ENCODE measurements at places on chromosomes 12 and 14. TPM values are rescaled to one million over a fixed set of nuclear protein-coding genes. Genes with fewer than 3 reads are reported as not detected.

DNA sequence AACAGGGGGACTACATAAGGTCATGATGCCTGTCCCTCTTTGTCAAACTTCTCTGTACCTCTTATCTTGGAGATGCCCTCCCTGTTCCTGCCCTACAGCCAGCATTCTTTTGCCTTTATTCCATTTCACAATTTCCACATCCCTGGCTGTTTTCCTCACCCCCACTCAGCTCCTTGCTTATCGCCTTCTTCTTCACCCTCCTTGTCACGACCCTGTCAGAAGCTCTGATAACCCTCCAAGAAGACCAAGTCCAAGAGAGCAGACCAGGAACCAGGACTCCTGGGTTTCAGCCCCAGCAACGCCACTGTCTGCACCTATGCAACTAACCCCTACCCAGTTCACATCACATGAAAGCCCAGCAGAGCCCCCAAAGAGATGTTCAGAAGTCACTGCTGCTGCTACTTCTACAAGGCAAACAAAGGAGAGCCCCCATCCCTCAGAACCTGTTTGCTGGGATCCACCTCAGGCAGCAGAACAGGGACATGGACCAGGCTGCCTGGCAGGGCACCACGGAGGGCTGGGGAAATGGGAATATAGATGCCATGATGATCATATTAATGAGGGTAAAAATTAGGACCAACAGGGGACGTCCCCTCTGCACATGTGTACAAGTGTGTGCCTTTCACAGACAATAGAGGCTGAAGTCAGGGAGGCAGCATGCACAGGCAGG lies 92.8 kb downstream of the SINHCAF start:
- no peaks in the 10 kb centered on the region for H3K4me1 ChIP-seq
- DNase-seq: no peak
- H3K27ac ChIP-seq: no peak overlapping the region

- DNase-seq: no peak
- no peaks in the 10 kb centered on the region for H3K36me3 ChIP-seq
- no peak overlapping the region for H3K4me3 ChIP-seq
- H3K27me3 ChIP-seq: no peaks in the 10 kb centered on the region
These were observed 111.9 kb downstream of the LGR5 start for GRCh38 chr12:71551529-71551928.

DNA sequence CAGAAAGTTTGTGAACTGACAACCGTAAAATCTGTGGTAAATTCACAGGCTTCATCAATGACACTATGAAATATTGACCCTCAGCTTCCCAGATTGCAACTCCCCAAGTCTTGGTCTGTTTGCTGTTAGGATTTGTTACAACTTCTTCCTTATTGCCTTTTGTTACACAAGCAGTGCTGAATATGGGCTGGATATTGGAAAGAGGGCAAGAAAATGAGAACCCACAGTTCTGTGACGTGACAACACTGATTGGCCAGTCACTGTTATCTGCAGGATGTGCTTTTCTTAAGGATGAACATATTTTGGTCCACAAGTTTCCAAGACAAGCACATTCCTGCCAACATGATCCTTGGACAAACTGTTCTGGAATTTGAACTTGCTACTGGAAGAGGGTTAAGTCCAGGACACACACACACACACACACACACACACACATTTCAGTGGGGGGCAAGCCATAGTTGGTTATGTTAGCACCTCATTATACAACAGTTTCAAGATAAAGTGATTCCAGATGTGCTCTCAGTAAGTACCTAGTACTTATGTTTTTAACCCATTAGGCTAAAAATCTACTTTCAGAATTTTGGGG lies 16.6 kb upstream of the SLC38A2 start:
- no peak for DNase-seq
- peaks cover 13% of the 10 kb centered on the region for H3K4me1 ChIP-seq
- H3K27ac ChIP-seq: peak overlapping the region; percentile 22
- H3K36me3 ChIP-seq: no peaks in the 10 kb centered on the region
- no peaks in the 10 kb centered on the region for H3K27me3 ChIP-seq

DNA sequence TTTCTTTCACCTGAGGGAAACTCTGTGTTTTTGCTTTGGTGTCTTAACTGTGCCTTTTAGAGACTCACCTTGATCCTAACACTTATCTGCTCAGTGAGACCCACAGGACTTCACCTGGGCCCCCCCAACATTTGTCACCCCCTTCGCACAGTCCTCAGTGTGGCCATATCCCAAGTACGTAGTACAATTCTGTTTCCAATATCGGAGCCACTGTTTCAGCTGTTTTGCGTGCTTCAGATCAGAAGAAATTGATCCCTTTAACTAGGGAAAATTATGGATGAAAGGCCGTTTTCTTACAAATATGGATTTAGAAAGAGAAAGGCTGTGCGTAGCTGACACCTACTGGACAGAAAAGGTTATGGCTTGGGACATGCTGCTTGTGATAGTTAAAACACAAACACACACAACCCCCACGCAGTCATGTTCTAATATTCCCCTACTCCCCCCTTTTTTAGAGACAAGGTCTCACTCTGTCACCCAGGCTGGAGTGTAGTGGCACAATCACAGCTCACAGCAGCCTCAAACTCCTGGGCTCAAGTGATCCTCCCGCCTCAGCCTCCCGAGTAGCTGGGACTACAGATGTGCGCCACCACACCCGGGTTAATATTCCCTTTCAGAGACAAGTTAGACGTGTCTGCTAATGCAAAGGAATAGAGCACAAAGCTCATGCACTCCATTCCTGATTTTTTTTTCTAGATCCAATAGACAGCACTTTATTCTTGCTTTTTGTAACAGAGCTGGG lies 3.6 kb upstream of the SLC7A8 start:
- no peak overlapping the region for H3K4me3 ChIP-seq
- peak; percentile 69 for DNase-seq
- no peaks in the 10 kb centered on the region for H3K4me1 ChIP-seq
- no peaks in the 10 kb centered on the region for H3K36me3 ChIP-seq
- H3K27ac ChIP-seq: no peak overlapping the region
- H3K27me3 ChIP-seq: no peaks in the 10 kb centered on the region

- no peaks in the 10 kb centered on the region for H3K27me3 ChIP-seq
- H3K27ac ChIP-seq: no peak overlapping the region
- H3K36me3 ChIP-seq: no peaks in the 10 kb centered on the region
- no peaks in the 10 kb centered on the region for H3K4me1 ChIP-seq
- no peak overlapping the region for H3K4me3 ChIP-seq
These were observed 13.3 kb upstream of the LRRC10 start for GRCh38 chr12:69623970-69624369.

The ADAM21 gene
- total RNA-seq: not detected

DNA sequence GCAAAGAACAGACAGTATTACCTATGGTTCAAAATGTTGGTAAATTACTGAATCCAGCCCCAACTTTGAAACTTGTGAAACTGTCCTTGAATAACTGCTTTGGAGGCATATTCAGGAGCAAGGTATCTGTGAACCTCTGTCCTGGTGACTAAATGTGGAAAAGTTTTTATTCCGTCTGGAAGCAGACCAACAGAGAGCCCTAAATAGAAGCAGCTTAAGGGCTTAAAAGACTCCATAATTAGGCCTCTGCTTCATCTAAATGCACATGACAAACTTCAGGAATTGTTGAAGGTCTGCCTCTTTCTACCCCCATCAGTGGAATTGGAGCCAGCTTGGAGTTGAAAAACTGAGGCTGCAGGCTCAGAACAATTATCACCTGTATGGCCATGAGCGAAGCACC lies 276.5 kb downstream of the KCNH5 start:
- no peaks in the 10 kb centered on the region for H3K4me1 ChIP-seq
- no peak overlapping the region for H3K4me3 ChIP-seq
- no peaks in the 10 kb centered on the region for H3K27me3 ChIP-seq
- H3K36me3 ChIP-seq: no peaks in the 10 kb centered on the region
- no peak overlapping the region for H3K27ac ChIP-seq

DNA sequence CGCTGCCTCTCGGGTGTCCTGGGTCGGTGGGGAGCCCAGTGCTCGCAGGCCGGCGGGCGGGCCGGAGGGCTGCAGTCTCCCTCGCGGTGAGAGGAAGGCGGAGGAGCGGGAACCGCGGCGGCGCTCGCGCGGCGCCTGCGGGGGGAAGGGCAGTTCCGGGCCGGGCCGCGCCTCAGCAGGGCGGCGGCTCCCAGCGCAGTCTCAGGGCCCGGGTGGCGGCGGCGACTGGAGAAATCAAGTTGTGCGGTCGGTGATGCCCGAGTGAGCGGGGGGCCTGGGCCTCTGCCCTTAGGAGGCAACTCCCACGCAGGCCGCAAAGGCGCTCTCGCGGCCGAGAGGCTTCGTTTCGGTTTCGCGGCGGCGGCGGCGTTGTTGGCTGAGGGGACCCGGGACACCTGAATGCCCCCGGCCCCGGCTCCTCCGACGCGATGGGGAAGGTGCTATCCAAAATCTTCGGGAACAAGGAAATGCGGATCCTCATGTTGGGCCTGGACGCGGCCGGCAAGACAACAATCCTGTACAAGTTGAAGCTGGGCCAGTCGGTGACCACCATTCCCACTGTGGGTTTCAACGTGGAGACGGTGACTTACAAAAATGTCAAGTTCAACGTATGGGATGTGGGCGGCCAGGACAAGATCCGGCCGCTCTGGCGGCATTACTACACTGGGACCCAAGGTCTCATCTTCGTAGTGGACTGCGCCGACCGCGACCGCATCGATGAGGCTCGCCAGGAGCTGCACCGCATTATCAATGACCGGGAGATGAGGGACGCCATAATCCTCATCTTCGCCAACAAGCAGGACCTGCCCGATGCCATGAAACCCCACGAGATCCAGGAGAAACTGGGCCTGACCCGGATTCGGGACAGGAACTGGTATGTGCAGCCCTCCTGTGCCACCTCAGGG lies 679 bp downstream of the ARF6 start:
- H3K4me3 ChIP-seq: peak overlapping the region; percentile 98
- DNase-seq: peak; percentile 85
- H3K27ac ChIP-seq: peak overlapping the region; percentile 100

GRCh38 chr12:87931812-87932211 lies 97.4 kb downstream of the C12orf50 start:
- DNase-seq: no peak
- H3K27ac ChIP-seq: no peak overlapping the region
- H3K4me1 ChIP-seq: no peaks in the 10 kb centered on the region
- no peaks in the 10 kb centered on the region for H3K27me3 ChIP-seq
- no peaks in the 10 kb centered on the region for H3K36me3 ChIP-seq
- H3K4me3 ChIP-seq: no peak overlapping the region

The M6PR gene
- 52.0 TPM for total RNA-seq

DNA sequence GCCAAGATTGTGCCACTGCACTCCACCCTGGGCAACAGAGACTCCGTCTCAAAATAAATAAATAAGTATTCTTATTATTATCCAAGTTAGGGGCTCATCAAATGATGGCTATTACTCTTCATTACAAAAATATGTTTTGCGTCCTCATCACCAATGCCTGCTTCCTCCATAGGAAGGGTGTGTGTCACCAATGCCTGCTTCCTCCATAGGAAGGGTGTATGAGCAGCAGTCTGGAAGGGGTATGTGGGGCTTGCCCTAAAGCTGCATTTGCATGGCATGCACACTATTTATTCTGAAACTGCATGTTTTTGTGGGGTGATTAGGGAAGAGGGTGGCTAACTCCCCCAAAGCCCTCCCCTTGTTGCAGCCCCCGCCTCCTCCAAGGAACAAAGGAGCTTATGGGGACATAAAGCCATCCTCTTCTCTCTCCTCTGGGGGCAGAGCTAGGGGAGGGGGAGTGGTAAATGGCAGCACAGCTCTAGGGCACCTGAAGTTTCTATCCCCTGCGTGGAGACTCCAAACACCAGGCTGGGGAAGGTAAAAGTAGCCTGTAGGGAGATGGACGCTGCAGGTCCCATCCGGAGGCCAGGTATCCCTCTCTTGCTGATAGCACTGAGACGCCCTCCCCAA lies 1.3 kb downstream of the CAMKK2 start:
- DNase-seq: no peak
- H3K36me3 ChIP-seq: peaks cover 16% of the 10 kb centered on the region
- no peaks in the 10 kb centered on the region for H3K27me3 ChIP-seq
- peak overlapping the region; percentile 98 for H3K27ac ChIP-seq
- peak overlapping the region; percentile 98 for H3K4me3 ChIP-seq

DNA sequence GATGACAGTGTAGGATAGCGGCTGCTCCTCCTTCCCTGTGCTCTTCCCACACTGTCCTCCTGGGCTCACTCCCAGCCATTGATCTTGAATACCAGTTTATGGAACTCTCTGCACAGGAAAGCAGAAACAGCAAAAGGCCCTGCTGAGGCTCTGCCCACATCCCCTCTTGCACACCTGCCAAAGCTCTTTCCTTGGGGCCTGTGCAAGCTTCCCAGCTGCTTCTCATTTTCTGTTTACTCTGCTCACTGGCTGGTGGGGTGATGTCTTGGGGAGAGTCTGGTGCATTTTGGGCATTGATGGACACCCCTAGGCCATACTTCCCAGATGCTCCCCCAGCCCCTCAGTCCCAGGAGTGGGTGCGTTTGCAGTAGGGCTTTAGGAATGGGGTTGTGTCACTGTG lies 361.8 kb downstream of the TMEM121 start:
- H3K27ac ChIP-seq: no peak overlapping the region
- no peaks in the 10 kb centered on the region for H3K4me1 ChIP-seq
- H3K4me3 ChIP-seq: no peak overlapping the region
- no peaks in the 10 kb centered on the region for H3K36me3 ChIP-seq
- H3K27me3 ChIP-seq: no peaks in the 10 kb centered on the region
- DNase-seq: no peak

DNA sequence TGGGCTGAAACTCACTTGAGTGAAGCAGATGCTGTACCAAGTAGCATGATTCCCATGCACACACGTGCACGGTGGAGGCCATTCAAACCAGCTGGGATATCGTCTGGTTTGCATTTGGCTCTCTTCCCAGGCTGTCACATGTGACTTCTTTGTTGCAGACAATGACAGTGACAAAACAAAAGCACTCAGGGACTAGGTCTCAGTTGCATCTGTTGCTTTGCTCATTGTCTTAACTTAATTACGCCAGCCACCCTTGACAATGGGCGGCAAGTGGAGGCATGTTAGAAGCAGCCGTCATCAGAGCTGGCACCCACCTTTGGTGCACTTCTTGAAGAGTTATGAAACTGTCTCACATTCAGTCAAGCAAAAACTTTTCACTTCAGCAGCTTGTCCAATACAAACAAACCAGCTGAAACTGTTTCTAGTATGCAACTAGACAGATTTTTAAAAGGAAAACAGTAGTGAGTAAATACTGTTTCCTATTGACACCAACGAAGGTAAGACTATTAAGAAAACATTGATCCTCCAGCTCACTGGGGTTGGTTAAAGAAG lies 74.3 kb downstream of the IGF1 start:
- no peak overlapping the region for H3K4me3 ChIP-seq
- H3K27me3 ChIP-seq: no peaks in the 10 kb centered on the region
- peak; percentile 47 for DNase-seq
- H3K4me1 ChIP-seq: no peaks in the 10 kb centered on the region
- no peaks in the 10 kb centered on the region for H3K36me3 ChIP-seq
- H3K27ac ChIP-seq: no peak overlapping the region

DNA sequence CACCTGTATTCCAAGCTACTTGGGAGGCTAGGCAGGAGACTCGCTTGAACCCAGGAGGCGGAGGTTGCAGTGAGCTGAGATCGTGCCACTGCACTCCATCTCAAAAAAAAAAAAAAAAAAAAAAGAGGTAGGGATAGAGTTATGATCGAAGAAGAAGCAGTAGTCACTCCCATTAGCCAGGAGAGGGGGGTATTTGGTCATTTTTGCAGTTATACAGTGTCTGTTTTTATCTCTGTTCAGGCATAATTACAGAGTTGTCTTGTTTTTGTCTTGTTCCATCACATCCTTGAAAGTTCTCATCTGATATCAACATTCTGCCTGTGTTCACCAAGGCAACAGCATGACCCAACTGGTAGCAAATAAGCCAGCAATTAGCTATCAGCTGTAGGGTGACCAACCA lies 98.5 kb upstream of the TMPO start:
- no peaks in the 10 kb centered on the region for H3K27me3 ChIP-seq
- no peak overlapping the region for H3K27ac ChIP-seq
- H3K36me3 ChIP-seq: no peaks in the 10 kb centered on the region
- DNase-seq: no peak

- no peaks in the 10 kb centered on the region for H3K36me3 ChIP-seq
- H3K27me3 ChIP-seq: no peaks in the 10 kb centered on the region
- DNase-seq: no peak
- no peak overlapping the region for H3K27ac ChIP-seq
- H3K4me3 ChIP-seq: no peak overlapping the region
These were observed 1.6 kb downstream of the LRRC74A start for GRCh38 chr14:76827696-76828296.
